ENCODE measurements at places on chromosomes 7 and 10. TPM values are rescaled to one million over a fixed set of nuclear protein-coding genes. Genes with fewer than 3 reads are reported as not detected.

GRCh38 chr7:44846816-44847508 lies 925 bp downstream of the H2AZ2 start:
- DNase-seq, result peak; percentile 26

The GPR26 gene
- total RNA-seq, result 0.09 TPM

GRCh38 chr7:45566386-45566785 lies 7.8 kb upstream of the ADCY1 start:
- DNase-seq, result no peak

The CRYGN gene
- total RNA-seq, result 1.2 TPM

DNA sequence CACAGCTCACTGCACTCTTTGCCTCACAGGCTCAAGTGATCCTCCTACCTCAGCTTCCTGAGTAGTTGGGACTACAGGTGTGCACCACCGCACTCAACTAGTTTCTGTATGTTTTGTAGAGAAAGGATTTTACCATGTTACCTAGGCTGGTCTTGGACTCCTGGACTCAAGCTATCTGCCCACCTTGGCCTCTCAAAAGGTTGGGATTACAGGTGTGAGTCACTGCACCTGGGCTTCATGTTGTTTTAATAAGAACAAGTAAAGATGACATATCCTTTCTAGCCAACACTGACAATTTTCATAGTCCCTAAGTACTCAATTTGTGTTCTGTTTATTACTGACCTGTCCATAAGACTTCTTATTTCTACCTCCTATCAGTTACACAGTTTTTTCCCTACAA lies 16.8 kb downstream of the SEMA3C start:
- no peak for DNase-seq

DNA sequence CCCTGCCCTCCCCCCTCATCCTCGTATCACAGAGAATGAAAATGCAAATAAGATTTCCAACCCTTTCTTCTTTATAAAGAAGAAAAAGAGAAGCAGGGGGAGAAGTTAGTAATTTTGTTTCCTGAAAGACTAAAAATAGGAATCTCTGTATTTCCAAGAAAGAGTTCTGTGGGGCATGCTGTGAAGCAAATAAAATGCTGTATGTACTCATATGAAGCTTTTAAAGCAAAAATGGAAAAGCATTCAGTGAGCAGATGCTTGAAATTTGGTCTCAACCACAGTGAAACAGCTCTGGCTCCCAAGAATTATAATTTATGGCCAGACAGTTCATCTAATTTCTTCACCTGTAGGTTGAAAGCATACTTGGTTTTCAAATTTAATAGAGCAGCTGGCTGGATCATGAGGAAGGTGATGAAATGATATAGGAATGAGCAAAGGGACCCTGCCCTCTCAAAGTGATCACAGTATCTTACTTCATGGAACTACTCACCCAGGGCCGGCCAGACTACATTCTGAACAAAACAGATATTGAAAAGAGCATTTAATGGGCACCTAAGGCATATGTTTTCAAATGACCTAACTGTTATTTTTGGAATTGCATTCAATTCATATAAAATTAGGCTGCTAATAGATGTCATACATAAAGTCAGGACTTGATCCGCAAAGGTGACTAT lies 31.4 kb downstream of the SVIL start:
- no peak for DNase-seq

GRCh38 chr7:121054925-121055324 lies 66.4 kb downstream of the CPED1 start:
- no peak for DNase-seq

DNA sequence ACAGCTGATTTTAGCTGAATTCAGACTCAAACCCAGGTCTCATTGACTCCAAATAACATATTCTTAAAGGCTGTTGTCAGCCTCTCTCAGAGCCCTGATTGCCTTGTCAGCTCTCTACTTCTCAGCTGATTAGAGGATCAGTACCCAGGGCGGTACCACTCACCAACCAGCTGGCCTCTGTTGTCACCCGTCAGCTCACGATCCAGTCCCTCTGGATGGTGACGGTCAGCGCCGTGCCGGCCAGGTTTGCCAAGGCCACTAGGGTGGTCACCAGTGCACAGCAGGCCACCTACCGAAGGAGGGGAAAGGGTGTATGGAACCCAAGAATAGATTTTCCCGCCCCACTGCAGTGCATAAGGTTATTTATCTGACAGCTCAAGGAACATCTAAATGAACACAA lies 52.3 kb upstream of the TOMM7 start:
- DNase-seq, result no peak

The MOGAT3 gene
- total RNA-seq, result not detected

DNA sequence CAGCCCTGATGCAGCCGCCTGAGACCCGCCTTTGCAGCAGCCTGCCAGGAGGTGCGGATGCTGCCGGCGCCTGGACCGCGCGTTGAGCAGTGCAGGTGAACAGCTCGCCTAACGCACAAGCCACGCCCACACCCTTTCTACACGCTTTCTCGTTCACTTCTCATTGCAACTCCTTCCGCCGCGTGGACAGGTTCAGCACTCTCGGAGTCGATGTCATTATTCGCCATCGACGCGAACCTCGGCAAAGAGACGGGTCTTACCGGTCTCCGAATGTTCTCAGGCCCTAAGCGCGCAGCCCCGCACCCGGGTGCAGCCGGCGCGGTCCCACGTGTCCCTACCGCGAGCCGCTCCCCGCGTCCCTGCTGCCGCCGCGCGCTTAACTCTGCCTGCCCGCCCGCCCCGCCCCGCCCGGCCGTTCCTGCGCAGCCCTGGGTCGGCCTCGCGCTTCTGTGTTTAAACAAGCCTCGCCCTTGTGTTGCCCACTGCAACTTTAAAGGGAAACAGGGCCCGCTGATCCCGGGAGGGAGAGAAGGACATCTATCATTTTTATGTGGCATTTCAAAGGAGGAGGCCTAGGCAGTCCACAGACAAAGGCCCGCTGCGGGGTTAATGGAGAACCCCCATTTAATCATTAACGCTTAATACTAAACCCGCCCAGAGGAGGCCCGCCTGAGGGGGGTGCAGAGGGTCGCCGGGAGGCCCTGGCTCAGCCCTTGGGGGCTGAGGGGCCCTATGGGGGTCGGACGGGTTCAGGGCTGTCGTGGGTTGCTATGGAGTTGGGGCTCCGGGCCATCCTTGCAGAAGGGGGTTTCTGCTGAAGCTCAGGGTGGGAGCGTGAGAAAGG lies 128.5 kb downstream of the WDR11 start:
- DNase-seq, result no peak

The ZNF680 gene
- total RNA-seq, result 16.9 TPM

DNA sequence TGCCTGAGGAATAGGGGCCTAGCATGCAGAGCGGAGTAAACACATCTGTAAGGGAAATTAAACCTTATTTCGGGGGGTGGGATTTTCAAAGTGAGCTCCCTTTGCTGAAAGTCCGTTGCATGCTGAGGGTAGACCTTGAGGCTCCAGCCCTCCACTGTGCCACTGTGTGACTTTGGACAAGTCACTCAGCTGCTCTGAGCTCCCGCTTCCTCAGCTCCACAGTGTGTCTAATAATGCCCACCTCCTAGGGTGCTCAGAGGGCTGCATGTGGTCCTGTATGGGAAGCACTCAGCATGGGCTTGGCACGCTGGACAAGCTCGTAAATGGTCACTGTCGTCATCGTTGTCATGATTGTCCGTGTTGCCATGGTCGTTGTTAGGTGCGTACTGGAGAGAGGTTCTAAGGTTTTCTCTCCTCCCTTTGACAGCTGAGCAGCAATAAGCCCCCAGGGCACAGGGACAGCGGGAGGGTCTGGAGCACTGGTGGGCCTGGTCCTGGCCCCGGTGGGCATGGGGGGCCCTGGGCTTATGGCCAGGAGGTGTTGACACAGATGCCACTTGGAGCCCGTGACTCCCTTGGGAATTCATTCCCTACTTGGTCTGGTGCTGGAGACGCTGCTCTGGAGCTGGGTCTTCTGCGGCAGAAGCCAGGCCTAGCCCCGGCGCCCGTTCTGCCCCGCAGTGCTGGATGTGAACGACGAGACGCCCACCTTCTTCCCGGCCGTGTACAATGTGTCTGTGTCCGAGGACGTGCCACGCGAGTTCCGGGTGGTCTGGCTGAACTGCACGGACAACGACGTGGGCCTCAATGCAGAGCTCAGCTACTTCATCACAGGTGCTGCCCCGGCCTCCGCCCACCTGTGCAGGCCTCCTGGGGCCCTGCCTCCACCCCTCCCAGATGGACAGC lies 13.1 kb downstream of the C10orf105 start:
- DNase-seq, result no peak

The CNPY1 gene
- total RNA-seq, result not detected

DNA sequence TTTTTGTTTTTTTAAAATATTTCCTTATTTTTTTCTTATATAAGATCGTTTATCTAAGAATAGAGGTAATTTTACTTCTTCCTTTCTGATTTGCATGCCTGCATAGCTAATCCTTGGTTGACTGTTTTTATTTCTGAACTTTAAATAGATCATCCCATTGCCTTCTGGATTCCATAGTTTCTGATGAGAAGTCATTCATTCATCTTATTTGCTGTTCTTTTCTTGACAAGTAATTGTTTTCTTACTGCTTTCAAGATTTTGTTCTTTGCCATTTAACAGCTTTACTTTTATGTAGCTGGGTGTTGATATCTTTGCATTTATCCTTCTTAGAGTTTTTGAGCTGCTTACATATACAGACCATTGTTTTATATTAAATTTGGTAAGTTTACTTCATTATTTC lies 437.9 kb downstream of the SDK1 start:
- no peak for DNase-seq

- no peak for DNase-seq
Observed at GRCh38 chr10:84546609-84547008, 218.2 kb downstream of the CCSER2 start.

DNA sequence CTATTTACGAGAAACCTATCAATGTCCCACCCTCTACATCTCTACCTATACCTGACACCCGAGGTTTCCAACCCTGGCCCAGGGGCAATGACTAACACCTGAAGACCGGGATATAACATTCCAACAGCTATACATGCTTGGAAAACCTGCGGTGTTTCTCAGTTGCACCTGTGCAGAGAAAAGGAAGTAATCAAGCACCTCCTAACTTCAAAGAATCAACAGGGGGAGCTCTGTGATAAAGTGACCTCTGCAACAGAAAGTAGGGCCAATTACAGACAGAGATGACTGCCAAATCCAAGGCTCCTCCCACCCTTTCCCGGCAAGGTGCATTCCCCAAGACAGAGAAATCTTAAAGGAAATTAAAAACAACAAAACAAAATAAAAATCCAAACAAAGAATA lies 41.3 kb downstream of the CCDC6 start:
- DNase-seq, result no peak

DNA sequence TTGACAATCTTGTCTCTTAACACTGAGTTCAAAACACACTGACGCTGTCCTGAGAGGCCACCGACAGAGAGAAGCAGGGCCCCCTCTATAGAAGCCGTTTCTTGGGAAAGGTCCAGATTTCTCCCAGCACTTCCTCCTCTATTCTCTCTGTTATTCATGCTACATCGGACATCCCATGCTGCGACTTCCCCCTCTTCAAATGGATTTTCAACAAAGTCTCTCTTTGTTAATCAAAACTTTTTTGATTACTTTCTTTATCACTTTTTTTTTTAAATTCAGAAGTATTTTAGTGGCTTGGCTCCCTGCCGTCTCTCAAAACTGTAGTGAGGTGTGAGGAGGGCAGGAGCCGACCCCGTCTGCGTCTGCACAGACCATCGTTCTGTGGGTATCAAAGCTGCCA lies 298.9 kb upstream of the PITRM1 start:
- DNase-seq, result no peak

DNA sequence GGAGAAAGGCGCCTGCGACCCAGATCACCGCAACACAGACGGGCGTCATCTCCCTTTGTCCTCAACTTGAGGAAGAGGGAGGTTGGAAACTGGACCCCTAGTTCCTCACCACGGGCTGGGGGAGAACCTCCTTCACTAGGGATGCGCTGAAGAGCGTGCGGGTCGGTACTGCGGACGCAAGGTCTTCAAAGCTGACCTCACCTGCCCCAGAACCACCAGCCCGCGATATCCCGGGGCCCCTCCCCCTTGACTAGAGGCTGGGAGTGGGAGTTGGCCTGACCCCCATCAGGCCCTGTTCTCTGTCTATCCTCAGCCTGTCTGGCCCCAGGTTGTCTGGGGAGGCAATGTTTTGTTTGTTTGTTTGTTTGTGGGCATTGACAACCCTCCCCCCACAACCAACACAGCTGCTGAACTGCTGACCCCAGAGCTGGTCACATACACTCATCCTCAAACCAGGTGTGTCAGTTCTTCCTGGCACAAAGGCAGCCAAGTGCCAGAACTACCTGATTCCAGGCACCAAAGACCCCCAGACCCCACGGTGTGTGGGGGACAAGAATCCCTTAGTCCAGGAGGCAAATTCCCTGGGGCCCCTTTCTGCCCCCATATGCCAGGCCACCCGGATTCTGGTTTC lies 2.9 kb downstream of the NPM3 start:
- DNase-seq, result no peak

GRCh38 chr10:48594371-48594770 lies 10.5 kb downstream of the ARHGAP22 start:
- DNase-seq, result no peak

The XRCC2 gene
- total RNA-seq, result 6.3 TPM

- DNase-seq, result no peak
Observed at GRCh38 chr10:111789821-111790220, 393.7 kb downstream of the GPAM start.

The SFTPA2 gene
- total RNA-seq, result 2.3 TPM
